ENCODE measurements at places on chromosomes 13 and 19. TPM values are rescaled to one million over a fixed set of nuclear protein-coding genes. Genes with fewer than 3 reads are reported as not detected.
A peak's percentile ranks its signal among the peaks of the same experiment; 100 is the strongest.

- no peak for DNase-seq
Observed at GRCh38 chr19:18789422-18789869, 1.7 kb downstream of the COMP start.

DNA sequence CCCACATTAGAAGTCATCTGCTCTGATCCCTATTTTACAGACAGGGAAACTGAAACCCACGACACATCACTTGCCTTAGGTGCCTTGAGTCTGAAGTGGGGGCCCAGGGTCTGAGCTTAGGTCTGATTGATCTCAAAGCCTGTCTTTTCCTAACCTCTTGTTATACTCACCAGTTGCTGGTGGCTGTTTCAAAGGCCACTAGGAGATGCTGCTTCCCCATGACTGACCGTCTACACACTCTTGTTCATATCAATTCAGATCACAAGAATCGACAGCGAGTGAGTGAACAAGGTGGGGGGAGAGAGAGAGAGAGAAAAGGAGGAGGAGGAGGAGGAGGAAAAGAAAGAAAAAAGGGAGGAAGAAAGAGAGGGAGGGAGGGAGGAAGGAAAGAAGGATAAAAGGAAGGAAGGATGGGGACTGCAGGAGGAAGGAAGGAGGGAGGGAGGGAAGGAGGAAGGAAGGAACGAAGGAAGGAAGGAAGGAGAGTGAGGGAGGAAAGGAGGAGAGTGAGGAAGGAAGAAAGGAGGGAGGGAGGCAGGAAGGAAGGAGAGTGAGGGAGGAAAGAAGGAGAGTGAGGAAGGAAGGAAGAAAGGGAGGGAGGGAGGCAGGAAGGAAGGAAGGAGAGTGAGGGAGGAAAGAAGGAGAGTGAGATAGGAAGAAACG is 3.3 kb downstream of the OR10H1 start:
- DNase-seq = peak; percentile 42

DNA sequence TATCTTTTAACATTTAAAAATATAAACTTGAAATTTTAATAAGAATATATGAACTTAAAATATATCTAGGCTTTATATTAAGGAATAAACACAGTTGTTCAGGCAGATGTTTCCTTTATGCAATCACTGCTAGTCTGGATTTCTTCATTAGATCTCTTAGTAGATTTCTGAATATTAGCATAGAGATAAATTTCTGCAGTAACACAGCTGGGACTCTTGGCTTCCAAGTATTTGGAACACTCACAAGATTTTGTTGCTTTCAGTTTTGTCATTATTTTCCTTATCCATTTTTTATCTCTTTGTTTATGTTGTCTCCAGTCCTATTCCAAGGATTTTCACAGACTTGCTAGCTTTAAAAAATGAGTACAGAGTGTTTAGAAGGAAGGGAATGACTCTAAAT is 857.1 kb downstream of the GPC5 start:
- no peak for DNase-seq

GRCh38 chr19:1655131-1655981 is 2.9 kb upstream of the TCF3 start:
- no peak for DNase-seq

DNA sequence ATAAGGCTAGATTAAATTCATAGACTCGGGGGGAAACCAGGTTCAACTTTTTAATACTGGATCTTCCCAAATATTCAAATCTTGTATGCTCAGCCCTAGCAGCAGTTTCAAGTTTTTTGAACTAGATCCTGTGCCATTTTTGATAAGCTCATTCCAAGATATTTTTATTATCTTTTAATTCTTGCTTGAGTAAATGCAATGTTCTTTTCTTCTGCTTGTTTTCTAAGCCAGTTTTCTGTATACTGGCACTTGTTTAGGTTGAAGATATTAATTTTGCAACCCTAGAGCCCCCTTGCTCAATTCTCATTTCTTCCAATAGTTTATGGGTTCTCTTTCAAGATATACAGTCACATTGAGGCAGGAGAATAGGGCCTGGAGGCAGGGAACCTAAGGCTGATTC is 13.1 kb upstream of the PNMA8C start:
- DNase-seq = no peak

DNA sequence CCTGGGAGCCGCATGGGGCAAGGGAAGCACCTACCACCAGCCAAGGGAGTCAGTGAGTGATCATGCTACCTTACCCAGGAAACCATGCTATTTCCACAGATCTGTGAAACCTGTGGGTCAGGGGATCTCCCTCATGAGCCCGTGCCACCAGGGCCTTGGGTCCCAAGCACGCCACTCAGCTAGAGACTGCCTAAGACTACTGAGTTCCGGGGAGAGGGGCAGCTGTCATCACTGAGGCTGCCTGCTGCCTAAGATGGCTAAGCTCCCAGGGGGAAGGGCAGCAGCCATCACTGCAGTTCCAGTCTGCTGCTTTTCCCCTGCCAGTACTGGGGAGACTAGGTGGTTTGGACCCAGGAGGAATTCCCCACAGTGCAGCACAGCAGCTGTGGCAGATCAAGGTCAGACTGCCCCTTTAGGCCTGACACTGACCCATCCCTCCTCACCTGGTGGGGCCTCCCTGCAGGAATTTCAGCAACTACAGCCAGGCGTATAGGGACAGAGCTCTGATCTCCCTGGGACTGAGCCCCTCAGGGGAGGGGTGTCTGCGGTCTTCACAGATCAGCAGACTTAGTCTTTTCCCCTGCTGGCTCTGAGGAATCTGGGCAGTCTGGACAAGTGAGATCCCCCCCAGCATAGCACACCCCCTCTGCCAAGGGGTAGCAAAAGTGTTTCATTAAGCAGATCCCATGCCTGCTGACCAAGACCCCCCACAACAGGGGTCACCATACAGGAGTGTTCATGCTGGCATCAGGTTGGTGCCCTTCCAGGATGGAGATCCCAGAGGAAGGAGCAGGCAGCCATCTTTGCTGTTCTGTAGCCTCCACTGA is 26.9 kb downstream of the VSTM2B start:
- DNase-seq = no peak

GRCh38 chr19:6779206-6779605 is 6.7 kb downstream of the VAV1 start:
- DNase-seq = no peak

GRCh38 chr13:59843040-59843439 is 320.7 kb downstream of the DIAPH3 start:
- no peak for DNase-seq

GRCh38 chr13:63438951-63439350 is 2023.3 kb upstream of the PCDH20 start:
- no peak for DNase-seq

- DNase-seq = no peak
Observed at GRCh38 chr19:47779524-47780214, 1.2 kb downstream of the SELENOW start.

DNA sequence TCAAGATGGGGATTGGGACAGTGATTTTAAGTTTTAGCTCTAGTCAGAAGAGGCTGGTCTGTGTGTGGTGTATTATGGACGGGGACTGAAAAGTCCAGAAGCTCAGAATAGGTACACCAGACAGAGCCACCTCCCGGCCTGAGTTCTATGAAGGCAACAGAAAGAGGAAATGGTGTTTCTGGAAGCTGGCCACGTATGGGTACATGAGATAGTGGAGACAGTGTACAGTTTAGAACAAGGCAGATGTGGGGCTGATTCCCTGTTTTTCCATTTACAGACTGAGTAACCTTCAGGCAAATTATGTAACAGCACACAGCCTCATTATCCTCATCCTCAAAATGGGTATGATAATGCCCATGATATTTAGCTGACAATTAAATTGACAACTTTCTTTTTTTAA is 1.3 kb downstream of the ZNF175 start:
- no peak for DNase-seq

DNA sequence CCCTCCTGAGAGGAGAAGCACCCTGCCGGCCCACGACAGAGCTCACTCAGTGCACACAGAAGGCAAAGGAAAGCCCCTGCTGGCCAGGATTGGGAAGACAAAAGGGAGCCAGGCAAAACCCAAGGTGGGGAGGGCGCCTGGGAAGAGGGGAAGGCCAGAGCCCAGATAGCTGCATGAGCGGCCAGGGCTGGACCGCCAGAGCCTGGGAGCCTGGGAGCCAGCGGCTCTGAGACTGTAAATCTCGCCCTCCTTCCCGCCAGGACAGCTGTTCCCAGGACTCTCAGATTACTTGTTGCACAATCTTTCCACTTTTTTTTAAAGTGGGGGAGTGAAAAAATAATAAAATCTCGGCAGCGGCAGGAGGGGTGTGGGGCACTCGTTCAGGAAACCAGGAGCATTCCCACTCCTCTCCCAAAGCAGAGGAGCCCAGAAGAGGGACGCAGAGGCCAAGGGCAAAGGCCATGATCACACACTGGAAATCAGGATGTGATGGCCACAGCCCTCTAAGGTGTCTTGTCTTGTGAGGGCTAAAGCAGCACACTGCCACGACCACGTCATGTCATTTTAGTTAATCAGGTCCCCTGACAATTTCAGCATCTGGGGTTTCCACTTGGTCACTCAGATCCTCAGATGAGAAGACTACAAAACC is 19.6 kb upstream of the EPHX3 start:
- DNase-seq = no peak

DNA sequence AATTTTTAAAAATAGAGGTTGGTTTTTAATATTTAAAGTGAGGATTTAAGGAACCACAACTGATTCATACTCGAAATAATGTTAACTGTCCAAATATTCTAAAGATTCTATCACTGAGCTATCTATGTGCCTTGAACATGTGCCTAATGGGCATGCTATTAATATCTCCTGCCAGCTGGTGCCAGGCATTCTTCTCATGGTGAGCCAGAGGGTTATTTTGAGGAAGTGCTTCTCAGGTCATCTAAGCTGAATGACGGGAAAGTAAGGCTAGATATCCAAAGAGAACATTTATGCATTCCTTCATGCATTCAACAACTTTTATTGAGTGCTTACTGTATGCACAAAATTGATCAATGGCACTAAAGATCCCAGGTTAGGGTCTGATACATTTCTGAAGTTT is 138.2 kb downstream of the PIBF1 start:
- no peak for DNase-seq

DNA sequence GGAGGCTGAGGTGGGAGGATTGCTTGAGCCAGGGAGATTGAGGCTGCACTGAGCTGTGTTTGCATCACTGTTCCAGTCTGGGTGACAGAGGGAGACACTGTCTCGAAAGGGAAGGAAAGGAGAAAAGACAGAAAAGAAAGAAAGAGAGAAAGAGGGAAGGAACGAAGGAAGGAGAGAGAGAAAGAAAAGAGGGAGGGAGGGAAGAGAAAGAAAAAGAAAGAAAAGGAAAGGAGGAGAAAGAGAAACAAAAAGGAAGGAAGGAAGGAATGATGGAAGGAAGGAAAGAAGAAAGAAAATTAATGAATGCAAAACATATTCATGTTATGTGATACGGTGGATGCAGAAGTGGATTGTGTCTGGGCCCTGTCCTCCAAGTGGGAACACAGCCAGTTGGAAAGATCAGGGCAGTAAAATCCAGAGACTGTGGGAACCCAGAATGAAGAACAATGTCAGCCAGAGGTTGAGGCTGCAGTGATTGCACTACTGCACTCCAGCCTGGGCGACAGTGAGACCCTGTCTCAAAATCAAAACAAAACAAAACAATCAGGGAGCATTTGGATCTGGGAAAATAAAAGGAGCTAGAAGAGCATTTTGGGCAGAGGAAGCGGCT is 6.2 kb downstream of the PHLDB3 start:
- DNase-seq = no peak

- peak; percentile 44 for DNase-seq
Observed at GRCh38 chr19:35332817-35333216, 3.8 kb downstream of the CD22 start.

DNA sequence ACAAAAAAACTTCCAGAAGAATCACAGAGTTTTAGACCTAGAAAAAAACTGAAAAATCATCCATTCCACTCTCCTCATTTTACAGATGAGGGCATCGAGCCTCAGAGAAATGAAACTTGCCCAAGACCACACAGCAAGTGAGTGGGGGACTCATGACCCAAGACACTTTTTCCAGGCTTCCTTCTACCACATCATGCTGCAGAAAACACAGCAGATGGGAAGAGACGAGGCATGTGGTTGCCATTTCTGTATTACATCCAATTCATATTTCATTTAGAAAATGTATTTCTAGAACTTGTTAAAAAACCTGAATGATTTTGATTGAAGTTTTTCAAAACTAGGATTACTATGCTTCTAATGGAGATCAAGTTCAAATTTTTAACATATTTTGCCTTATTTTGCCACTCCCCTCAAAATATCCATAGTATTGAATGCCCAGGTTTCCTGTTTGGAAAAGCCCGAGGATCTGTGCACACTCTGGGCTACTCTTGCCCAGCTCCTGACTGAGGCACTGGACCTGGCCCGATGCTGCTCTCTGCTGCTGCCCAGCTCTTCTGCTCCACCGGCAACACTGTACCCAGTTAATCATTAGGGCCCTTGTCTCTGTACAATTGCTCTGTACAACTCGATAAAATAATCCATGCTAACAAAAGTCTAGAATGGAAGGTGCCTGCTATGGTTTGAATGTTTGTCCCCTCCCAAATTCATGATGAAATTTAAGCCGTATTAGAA is 157.4 kb downstream of the EFNB2 start:
- DNase-seq = no peak

- DNase-seq = no peak
Observed at GRCh38 chr13:43848001-43848649, 31.4 kb downstream of the CCDC122 start.

- DNase-seq = no peak
Observed at GRCh38 chr13:45949161-45949560, 97.6 kb upstream of the SIAH3 start.

GRCh38 chr19:1262623-1263123 is 6.5 kb upstream of the CIRBP start:
- no peak for DNase-seq

SLC1A6 gene
- not detected for total RNA-seq

RPS15 gene
- total RNA-seq = 1,928 TPM

USPL1 gene
- total RNA-seq = 31.1 TPM

RNF225 gene
- 0.39 TPM for total RNA-seq

ZNF723 gene
- total RNA-seq = not detected

SERPINE3 gene
- total RNA-seq = not detected

ALDH16A1 gene
- 44.4 TPM for total RNA-seq

TLE6 gene
- not detected for total RNA-seq

Data from naive thymus-derived CD8-positive, alpha-beta T cell (primary cell).